Stimulated activated naive B cell treated with anti-CD40 and anti-IgM and Interleukin-4, amounts not matched to agents 10 μg/mL and 1 μg/mL and 100 μg/mL, for 72 hours (primary cell): ENCODE measurements at places on chromosomes 6 and 20.

- no peak for DNase-seq
Measured at GRCh38 chr6:143397227-143398222, 53.0 kb downstream of the ADAT2 start.

- no peak for DNase-seq
Measured at GRCh38 chr20:44552950-44553908, 29.1 kb upstream of the PKIG start.

DNA sequence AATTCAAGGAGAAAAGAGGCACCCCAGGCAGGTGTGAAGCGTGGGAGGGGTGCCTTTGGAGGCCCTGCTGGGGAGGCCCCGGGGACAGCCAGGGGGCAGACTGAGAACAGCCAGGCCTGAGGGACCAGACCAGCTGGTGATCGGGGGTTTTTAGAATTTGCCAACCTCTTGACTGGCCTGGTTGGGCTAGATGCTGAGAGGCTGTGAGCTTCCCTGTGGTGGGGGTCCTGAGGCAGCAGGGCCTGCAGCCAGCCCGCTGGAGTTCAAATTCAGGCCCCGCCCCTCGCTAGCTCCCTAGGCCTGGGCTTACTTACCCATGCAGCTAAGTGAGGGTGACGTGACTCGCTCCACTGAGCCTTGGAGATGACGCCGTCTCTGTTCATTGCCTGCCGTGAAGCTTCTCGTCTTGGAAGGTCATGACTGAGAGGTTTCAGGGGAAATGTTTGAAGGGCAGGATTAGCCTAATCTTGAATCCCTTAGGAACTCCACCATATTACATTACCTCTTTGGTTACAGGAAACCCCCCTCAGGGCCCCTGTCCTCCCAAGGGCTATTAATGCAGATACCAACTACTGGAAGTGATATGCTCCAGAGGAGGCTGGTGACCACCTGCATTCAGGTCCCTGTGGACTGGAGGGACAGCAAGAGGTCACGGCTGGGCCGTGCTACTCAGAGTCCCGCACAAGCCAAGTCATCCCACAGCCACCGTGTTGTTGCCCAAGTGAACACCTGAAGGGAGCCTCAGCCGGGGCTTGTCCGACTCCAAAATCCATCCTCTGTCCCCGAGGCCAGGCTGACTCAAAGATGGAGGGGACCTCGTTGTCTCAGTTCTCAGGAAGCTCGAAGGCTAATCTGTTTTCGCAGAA lies 73.9 kb upstream of the DUSP22 start:
- peak; percentile 79 for DNase-seq

GRCh38 chr6:56575736-56576135 lies 67.0 kb downstream of the DST start:
- DNase-seq = no peak

GRCh38 chr20:52083627-52084232 lies 107.8 kb downstream of the ZFP64 start:
- DNase-seq = no peak

DNA sequence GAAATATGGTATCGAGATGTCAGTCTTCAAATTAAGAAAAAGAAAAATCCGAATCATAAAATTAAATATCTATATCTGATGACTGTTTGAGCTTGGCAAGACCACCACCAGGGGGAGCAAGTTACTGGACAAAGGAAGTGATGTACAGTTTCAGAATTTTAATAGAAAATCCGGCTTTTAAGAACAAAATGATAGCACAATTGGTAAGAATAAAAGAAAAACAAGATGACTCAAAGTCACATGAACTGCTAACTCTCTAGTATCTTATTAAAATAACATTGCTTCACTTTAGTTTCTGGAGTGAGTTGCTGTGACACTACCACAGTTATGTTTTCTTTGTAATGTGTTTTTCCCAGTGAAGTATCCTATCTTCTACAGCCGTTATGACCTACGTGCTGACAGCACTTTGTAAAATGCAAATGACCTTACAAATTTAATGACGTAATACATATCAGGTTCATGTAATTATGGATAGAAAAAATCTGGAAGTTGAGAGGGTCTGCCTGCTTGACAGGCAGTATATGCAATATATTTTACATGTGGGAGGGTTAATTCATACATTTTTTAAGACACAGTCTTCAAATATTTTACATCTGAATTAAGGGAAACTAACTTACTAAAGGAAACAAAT lies 405.3 kb upstream of the HS3ST5 start:
- no peak for DNase-seq

DNA sequence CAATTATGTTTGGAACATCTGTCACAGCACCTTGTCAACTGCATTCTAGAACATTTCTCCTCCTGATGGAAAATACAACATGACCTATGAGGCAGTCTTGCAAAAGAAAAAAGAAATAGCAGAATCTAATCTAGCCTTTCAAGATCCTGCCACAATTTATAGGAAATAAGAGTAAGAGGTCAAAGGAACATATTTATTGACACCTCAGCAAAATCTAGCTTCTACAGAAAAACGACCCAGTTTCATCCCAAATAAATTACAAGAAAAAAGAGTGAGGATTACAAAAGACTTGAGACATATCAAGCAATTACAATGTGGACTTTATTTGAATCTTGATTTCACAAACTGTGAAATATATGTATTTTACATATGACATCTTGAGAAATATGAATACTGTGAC lies 4.2 kb downstream of the FBXO9 start:
- DNase-seq = no peak

GRCh38 chr6:56682635-56683034 lies 39.9 kb upstream of the DST start:
- no peak for DNase-seq

DNA sequence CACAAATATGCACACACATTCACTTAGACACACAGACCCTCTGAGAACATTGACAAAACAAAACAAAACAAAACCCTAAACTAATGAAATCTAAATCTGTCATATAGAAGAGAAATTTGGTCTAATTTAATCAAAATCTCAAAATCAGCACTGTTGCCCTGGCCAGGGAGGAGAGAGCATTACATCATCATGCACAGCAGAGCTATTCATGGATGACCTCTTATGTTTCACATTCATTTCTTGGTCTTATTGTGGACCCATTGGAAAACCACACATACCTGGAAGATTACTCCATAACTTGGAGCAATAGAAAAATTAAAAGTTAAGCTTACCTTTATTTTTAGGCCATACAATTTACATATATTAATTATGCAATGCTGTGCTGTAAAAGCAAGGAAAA lies 1223.6 kb upstream of the GJE1 start:
- DNase-seq = no peak

GRCh38 chr6:18488526-18489270 lies 101.5 kb downstream of the RNF144B start:
- DNase-seq = no peak

DNA sequence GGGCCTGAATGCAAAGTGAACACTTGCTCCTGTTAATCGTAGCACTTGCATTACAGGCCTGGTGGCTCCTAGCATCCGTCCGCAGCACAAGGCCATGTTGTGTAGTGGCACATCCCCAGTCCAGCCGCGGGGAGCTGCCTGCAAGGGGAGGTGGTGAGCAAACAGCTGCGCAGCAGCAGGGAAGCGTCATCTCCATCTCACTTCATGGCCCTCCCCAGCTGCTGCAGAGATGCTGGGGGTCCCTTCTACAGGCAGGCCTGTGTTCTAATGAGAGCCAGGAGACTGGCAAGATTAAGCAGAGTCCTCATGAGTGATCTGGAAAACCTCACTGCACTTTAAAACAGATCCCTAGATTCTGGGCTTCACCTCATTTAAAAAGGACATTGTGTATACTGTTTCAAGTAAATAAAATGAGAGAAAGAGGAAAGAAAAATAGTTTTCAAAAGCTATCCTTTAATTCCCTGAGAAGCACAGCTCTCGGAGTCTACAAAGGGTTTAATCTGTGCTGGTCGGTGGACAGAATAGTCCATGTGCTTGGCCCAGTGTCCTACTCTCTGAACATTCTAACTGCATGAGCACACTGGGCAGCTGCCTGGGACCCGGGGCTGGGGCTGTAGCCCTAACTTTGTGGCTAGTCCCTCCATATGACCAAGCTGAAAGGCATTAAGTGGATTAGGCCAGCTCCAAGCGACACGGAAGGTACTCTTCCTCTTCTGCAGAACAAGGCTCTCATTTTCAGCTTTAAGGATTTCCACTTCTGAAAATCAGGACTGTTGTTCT lies 125.8 kb downstream of the LY86 start:
- DNase-seq = no peak

- DNase-seq = no peak
Measured at GRCh38 chr6:156957931-156958547, 180.9 kb downstream of the ARID1B start.

DNA sequence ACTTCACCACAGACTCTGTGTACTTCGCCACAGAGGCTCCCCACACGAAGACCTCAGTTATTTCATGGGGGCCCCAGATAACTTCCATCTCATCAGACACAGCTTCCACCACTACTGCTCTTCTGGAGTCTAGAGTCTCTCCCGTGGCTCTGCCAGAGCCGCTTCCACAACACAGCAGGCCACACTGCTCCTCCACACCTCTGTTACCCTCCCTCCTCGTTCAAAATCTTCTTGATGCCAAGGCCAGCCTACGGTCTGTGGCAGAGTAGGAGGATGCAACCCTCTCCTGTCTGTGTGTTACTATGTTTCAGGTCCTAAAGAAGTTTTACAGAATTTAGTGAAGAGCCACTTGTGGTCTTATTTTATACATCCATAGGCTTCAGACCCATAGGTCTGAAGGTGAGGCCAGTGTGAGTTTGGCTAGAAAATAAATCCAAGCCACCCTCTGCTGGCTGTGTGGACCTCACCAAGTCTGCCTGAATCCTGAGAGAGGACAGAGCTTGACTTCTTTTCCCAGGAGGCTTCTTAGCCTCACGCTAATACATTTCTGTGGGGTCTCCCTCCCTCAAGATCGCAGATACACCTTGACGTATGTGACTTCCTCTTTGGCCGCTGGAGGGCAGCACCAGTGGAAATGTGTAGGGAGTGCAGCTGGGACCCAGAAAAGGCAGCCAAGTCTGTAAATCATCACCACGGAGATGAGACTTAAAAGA lies 197.7 kb downstream of the FAXC start:
- no peak for DNase-seq

DNA sequence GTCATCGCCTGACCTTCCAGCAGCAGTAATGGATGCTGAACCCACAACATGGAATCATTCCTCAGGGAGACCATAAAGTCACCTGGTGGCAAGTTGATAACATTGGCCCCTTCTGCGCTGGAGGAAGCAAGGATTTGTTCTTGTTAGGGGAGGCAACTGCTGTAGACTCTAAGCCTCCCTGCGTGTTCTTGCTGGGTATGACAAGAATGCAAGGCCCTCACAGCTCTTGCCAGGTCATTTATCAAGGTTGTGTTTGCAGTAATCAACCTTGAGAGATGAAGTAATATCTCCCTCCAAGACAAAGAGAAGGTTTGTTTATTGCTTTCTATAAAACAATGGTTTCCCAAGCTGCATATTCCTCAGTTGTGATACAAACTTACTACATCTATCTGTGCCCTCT lies 80.9 kb downstream of the PERP start:
- DNase-seq = no peak

DNA sequence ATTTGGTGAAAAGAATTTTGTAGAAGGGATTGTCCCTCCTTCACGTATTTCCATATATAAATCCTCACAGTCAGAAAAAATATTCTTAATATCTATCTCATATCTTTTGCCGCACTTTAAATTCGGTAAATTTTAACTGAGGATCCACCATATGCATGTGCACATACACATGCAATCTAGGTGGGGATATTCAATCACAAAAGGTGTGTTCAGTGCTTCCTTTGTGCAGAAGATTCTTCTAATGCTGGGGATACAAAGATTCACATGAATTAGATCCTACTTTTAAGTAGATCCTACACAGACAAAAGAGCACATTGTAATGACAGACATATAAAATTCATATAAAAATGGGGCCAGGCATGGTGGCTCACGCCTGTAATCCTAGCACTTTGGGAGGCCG lies 13.6 kb upstream of the HLA-DRB1 start:
- no peak for DNase-seq

DNA sequence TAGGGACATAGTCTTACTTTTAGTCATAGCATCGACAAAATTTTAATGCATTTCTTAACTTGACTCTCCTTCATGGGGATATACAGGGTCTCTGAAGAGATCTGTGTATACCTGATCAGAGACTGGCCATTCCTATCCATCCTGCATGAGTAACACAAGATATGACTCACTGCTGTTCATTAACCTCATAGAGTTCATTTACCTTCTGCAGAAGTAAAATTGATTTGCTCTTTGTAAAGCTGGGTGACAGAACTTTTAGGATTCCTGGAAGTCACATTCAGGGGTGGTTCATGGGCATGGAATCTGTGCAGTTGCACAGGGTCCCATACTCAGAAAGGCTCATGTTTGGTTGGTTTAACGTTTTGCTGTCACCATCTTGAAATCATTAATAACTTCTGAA lies 53.2 kb downstream of the PDE7B start:
- no peak for DNase-seq

- DNase-seq = no peak
Measured at GRCh38 chr20:23582293-23582692, 14.0 kb upstream of the CST9L start.

DNA sequence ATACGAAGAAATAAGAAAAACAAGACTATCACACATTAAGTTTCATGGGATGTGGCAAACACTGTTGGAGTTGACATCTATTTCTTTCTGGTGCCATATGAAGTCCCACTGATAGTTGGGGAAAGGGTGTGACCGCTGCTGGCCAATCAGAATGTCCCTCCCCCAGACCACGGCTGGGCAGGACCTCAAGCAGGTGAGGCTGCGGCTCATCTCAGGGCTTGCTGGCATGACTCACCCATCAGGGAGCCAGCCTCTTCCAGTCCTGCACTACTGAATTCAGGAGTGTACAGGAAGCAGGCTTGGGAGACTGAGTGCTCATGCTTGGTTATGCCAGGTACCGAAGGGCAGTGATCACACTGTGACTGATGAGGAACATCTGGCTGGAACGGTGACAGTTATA lies 18.9 kb downstream of the PREP start:
- DNase-seq = no peak

DNA sequence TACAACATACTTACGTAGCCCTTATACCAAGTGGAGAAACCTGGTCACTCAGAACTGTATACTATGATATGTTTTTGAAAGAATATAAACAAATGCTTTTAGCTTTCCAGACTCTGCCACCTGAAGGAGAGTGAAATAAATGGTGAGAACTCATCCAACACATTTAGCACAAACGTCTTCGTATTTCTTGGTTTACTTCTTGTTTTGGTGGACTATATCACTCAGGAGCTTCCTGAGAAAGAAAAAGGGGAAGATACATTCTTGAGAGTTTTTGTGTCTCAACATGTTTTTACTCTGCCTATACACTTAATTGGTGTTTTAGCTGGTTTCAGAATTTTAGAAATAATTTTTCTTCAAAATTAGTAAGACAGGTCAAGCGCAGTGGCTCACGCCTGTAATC lies 19.4 kb upstream of the CTAGE9 start:
- no peak for DNase-seq

- no peak for DNase-seq
Measured at GRCh38 chr20:24049081-24049480, 60.5 kb upstream of the GGTLC1 start.

- DNase-seq = no peak
Measured at GRCh38 chr6:56334937-56335336, 87.6 kb upstream of the COL21A1 start.

DNA sequence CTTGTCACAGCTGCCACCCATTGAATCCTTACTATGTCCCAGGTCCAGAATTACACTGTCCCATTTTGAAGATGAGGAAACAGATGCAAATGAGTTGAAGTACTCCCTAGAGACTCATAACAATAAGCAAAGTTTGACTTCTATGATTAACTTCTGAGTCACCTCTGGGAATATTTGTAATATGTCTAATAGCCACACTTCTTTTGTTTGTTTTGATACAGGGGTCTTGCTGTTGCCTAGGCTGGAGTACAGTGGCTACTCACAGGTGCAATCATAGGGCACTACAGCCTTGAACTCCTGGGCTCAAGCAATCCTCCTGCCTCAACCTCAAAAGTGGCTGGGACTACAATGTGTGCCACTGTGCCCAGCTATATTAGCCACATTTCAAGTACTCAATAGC lies 11.4 kb upstream of the SOX12 start:
- DNase-seq = no peak
